Thymus (tissue), 14 donors: ENCODE measurements at places on chromosomes 16 and 17. TPM values are rescaled to one million over a fixed set of nuclear protein-coding genes. Genes with fewer than 3 reads are reported as not detected.

GRCh38 chr16:30645727-30646126 is 5.0 kb upstream of the PRR14 start:
- no peak for DNase-seq
- no peaks in the 10 kb centered on the region for H3K36me3 ChIP-seq
- no peak overlapping the region for H3K27ac ChIP-seq
- H3K27me3 ChIP-seq = no peaks in the 10 kb centered on the region

DNA sequence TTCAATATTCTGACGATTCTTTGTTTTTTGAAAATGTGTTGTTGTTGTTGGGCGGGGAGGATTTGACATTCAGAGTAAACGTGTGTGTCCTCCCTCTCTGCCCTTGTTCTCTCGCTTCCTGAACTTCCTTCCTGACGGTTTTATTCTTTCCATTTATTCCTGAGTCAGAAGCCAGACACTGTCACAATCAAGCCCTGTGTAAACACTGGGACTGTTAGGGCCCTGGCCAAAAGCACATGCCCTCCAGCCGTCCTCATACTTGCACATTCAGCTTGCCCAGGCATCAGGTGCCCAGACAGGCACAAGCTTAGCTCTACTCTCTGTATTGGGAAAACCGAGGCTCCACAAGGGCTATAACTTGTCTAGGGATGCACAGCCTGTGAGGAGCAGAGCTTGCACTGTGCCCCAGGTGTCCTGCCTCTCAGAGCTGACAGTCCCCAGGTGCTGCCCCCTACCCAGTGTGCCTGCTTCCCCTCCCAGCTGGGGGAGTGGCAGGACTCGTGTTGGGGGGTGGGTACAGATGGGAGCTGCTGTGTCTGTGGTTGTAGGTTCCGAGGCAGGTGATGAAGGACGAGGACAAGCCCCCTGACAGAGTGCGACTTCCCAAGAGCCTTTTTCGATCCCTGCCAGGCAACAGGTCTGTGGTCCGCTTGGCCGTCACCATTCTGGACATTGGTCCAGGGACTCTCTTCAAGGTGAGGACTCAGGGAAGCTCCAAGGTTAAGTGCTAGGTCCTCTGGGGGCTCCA is 9.7 kb downstream of the ADGRG3 start:
- no peak overlapping the region for H3K27ac ChIP-seq
- no peak for DNase-seq
- peaks cover 3% of the 10 kb centered on the region for H3K4me1 ChIP-seq
- H3K4me3 ChIP-seq = no peak overlapping the region
- H3K36me3 ChIP-seq = no peaks in the 10 kb centered on the region

- no peak for DNase-seq
- no peak overlapping the region for H3K27ac ChIP-seq
- peaks cover 52% of the 10 kb centered on the region for H3K4me1 ChIP-seq
- H3K4me3 ChIP-seq = no peak overlapping the region
Observed at GRCh38 chr17:77828749-77829539, 129.6 kb upstream of the TNRC6C start.

GRCh38 chr16:84390131-84390785 is 21.9 kb downstream of the ATP2C2 start:
- H3K4me3 ChIP-seq = no peak overlapping the region
- no peaks in the 10 kb centered on the region for H3K27me3 ChIP-seq
- no peaks in the 10 kb centered on the region for H3K4me1 ChIP-seq
- DNase-seq = no peak
- H3K36me3 ChIP-seq = no peaks in the 10 kb centered on the region

Gene SLC12A3
- 0.52 TPM for total RNA-seq
